ENCODE measurements at places on chromosomes 11 and 22.

DNA sequence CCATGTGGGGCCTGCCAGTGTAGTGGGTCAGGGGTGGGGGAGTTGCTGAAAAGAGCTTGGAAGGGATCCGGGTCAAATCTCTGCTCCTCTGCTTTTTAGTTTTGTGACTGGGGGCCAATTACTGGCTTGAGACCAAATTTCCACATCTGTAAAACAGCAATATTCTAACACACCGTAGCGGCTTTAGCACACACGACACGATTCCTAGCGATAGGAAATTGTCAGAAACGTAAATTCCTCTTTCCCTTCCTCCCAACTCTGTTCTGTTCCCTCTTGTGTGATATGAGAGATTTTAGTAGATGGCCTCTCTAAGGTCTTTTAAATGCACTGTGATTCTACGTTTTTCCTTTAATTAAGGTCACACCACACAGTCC, 71.9 kb downstream of the MICAL2 start:
- DNase-seq, result no peak

DNA sequence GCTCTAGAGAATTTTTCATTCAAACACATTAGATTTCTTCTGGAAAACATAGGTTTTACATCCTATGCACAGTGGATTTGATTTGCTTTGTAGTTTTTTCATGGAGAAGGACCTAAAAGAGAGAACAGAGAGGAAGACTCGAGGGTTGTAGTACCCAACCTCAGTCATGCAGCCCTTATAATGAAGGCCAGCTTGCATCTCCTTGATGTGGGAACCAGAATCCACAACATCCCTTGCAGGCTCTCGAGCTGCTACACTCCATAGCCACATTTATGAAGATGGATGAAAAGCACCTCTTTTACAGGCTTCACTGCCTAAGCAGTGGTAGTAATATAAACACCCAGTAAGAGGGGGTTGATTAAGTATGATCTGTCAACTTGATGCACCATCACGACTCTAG, 9.5 kb upstream of the OR5B12 start:
- no peak for DNase-seq

GRCh38 chr11:134170177-134170918, 53.4 kb downstream of the NCAPD3 start:
- DNase-seq, result no peak

DNA sequence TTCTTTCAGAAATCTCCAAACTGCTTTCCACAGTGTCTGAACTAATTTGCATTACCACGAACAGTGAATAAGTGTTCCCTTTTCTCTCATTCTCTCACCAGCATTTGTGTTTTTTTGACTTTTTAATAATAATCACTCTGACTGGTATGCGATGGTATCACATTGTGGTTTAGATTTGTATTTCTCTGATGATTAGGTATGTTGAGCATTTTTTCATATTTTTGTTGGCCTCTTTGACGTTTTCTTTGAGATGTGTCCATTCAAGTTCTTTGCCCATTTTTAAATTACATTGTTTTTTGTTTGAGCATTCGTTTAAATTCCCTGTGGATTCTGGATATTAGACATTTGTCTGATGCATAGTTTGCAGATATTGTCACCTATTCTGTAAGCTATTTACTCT, 1639.6 kb upstream of the TENM4 start:
- no peak for DNase-seq

DNA sequence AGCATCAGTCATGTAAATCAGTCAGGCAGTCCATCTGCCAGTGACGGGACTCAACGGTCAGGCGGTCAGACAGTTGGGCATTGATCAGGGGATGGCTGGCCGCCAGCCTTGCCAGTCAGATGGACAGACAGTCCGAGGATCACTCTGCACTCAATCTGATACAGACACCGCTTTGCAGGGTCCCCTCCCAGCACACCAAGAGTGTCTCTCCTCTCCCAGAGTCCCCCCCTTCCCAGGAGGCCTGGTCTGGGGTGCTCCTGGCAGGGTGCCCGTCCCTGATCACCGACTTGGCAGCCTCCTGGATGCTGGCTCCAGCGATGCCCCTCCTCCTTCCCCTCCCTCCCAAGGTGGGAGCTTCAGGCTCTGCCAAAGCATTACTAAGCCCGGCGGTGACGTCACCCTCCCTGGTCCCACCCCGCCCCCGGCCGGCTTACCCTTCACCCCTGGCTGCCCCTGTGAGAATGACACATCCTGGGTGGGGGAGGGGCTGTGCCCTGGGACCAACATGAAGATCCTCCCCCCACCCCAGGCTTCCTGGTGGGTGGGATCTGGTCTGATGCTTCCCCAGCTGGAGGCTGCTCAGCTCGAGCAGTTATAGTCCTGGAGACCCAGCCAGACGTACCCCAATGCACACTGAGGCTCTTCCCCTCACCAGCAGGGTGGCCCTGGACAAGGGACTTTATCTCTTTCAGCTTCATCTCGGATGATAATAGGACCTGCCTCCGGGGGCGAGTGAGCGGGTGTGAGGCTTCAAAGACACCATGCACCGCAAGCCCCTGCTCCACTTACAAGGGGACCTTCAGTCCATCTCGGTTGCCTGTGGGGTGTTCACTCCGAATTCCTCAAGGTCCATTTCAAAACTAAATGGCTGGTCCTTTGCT, 69.2 kb downstream of the CD82 start:
- DNase-seq, result peak; percentile 91

- DNase-seq, result no peak
Measured at GRCh38 chr11:122751292-122752070, 86.8 kb upstream of the CRTAM start.

- DNase-seq, result no peak
Measured at GRCh38 chr11:823441-824291, 4.1 kb upstream of the CRACR2B start.

DNA sequence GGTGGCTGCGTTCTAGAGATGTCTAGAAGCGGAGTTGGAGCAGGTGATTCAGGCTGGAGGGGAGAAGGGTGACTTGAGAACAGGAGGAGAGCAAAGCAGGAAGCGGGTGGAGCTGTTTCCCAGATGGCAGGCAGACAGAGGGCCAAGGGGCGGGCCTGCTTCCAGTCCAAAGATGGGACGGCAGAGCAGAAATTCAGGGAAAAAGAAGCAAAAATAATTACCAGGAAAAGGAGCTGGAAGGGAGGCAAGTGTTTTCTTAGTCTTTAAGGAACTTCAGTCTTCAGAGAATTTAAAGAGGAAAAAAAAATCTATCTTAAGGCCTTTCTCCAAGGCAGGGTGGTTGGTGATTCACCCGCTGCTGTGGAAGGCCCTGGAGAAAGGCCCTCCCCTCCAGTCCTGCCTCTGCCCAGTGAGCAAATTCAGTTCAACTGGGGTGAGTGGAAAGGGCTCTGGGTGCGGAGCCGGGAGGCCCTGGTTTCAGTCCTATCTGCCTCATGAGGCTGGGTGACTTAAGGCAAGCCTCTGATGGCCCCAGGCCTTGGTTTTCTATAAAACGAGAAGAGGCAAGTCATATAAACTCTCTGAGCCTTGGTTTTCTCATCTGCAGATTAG, 4.5 kb upstream of the CREB3L1 start:
- DNase-seq, result no peak

DNA sequence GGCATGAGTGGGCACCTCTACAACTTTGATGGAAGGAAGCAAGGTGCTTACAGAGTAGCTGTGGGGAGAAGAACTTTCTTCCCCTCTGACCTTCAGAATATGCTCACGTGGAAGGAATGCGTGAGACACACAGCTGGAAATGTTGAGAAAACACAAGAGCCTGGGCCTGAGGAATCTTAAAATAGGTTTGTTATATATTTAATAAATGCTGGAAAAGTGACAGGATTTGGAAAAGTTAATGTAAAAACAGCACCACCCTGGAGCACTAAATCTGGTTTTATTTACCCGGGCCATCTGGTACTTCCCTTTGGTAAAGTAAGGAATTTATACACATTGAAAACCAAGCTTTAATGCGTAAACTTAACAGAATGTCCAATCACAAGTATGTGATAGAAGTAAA, 14.0 kb upstream of the AMPD3 start:
- DNase-seq, result no peak

DNA sequence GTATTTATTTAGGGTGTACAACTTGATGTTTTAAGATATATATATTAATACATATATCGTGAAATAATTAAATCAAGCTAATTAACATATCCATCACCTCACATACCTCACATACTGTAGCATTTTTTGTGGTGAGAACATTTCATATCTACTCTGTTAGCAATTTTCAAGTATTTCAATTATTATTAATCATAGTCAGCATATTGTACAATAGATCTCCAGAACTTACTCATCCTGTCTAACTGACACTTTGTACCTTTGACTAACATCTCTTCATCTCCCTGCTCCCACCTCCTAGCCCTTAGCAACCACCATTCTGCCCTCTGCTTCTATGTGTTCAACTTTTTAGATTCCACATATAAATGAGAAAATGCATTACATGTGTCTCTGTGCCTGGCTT, 108.4 kb downstream of the BARX2 start:
- DNase-seq, result no peak

GRCh38 chr11:18457450-18457849, 1.8 kb downstream of the LDHAL6A start:
- no peak for DNase-seq

DNA sequence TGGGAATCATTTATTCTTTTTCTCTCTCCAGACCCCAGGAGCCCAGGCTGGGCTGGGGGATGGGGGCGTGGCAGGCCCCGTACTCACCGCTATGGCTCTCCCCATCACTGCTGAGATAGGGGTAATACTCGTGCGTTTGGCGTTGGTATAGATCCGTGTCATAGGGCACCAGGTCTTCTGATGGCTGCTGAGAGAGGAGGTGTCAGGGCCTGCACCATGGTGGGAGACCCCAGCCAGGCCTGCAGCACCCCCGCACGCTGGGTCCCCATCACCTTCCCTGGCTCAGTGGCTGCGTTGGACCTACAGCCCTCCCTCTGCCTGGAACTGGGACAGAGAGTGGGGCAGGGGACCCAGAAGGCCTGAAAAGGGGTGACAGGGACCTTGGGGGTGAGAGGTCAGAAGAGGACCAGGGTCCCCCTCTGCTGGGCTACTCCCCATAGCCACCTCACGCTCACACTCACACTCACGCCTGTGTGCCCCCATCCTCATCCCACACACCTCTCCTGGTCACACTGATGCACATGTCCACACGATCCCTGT, 2.7 kb downstream of the SPI1 start:
- no peak for DNase-seq

GRCh38 chr11:109421981-109422869, at the start of gene C11orf87:
Gene C11orf87, plus strand, starts transcription at chr11:109422190. Its CDS starts 1,444 bp downstream, at chr11:109423634.
- DNase-seq, result no peak

DNA sequence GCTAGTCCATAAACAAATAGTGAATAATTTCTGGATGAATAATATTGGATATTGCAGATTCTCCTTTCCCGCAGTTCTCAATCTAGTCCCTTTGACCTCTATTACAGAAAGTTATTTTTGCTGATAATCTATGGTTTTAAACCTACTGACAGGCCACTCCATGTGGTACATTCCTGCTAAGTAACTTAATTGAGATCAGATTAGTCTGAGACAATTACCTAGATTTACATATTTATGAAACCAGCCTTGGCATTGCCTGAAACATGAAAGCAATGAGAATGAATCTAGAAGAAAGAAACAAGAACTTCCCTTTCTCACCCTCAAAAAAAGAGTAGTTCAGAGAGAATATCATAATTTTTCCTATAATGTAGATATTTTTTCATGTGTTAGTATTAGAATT, 964.2 kb downstream of the JRKL start:
- DNase-seq, result no peak

- DNase-seq, result peak; percentile 61
Measured at GRCh38 chr11:2460540-2461252, 15.9 kb downstream of the KCNQ1 start.
